ENCODE measurements at places on chromosomes 11 and 22. TPM values are rescaled to one million over a fixed set of nuclear protein-coding genes. Genes with fewer than 3 reads are reported as not detected.

CCDC188 gene
- total RNA-seq: not detected

GNG3 gene
- 1.0 TPM for total RNA-seq

LRRC56 gene
- total RNA-seq: 2.3 TPM

ANKK1 gene
- 1.3 TPM for total RNA-seq

- H3K4me3 ChIP-seq: no peak overlapping the region
- H3K27me3 ChIP-seq: no peaks in the 10 kb centered on the region
Measured at GRCh38 chr11:18317551-18317950, 4.4 kb downstream of the HPS5 start.

GRCh38 chr11:103364687-103365086 is 255.5 kb downstream of the DYNC2H1 start:
- DNase-seq: no peak
- H3K4me3 ChIP-seq: no peak overlapping the region
- no peak overlapping the region for H3K27ac ChIP-seq
- no peaks in the 10 kb centered on the region for H3K36me3 ChIP-seq
- H3K27me3 ChIP-seq: no peaks in the 10 kb centered on the region

- H3K4me3 ChIP-seq: peak overlapping the region; percentile 37
- H3K27me3 ChIP-seq: no peaks in the 10 kb centered on the region
- peak; percentile 77 for DNase-seq
- H3K4me1 ChIP-seq: peaks cover 39% of the 10 kb centered on the region
- peak overlapping the region; percentile 93 for H3K27ac ChIP-seq
Measured at GRCh38 chr11:102111011-102111786, 952 bp downstream of the YAP1 start.

DNA sequence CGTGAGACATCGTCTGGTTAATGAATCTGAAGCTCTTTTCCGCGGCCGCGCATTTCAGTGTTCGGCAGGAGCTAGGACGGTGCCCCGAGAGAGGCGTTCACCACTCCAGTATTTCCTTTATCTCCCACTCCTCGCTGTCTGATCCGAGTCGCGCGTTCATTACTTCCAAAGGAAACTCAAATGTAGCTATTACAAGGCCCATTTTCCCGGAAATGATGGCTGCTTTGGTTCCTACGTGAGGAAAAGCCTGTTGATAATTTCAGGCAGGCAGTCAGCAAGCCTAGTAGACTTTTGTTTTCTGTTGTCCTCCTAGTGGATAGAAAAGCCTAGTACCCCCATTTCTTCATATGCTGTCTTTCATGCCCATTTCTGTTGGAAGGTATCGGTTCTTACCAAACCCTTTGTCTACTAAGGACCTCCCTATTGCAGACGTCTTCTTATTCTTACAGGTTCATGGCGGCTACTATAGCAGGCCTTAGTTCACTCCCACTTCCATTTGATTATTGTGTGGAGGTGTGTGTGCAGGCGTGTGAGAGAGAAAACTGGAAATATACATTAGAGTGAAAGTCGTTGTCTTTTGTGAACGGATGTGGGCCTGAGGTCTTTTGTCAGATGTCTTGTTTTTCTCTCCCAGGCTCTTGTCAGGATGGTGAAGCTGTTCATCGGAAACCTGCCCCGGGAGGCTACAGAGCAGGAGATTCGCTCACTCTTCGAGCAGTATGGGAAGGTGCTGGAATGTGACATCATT is 737 bp downstream of the RBM4 start:
- peaks cover 58% of the 10 kb centered on the region for H3K4me1 ChIP-seq
- peak; percentile 35 for DNase-seq
- H3K27me3 ChIP-seq: no peaks in the 10 kb centered on the region
- peak overlapping the region; percentile 31 for H3K4me3 ChIP-seq

- peaks cover 8% of the 10 kb centered on the region for H3K4me1 ChIP-seq
- no peak overlapping the region for H3K4me3 ChIP-seq
- no peaks in the 10 kb centered on the region for H3K27me3 ChIP-seq
- H3K27ac ChIP-seq: no peak overlapping the region
- no peaks in the 10 kb centered on the region for H3K36me3 ChIP-seq
- no peak for DNase-seq
Measured at GRCh38 chr11:32918427-32918826, 25.8 kb downstream of the QSER1 start.

GRCh38 chr11:102546427-102546826 is 15.9 kb upstream of the MMP7 start:
- no peaks in the 10 kb centered on the region for H3K36me3 ChIP-seq
- H3K4me3 ChIP-seq: no peak overlapping the region
- DNase-seq: no peak
- no peaks in the 10 kb centered on the region for H3K4me1 ChIP-seq

DNA sequence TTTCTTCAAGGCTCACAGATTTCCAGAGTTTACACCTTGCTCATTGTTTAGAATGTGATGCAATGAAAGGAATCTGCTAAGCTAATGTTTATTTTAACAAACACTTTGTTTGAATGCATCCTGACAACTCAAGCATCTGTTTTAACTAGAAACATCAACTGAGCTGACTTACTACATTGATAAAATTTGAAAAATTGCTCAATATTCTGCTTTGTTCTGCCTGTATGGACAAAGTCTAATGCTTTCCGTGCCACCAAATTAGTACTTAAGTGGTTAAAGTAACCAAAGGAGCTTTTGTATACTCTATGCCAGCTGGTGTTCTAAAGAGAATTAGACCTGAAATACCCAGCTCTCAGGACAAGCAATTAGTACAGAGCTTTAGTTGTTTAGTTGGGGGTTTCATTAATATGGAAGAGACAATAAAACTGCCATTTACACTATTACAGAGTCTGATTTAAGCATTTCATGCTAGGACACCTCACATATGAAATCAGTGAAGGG is 105.2 kb downstream of the MAML2 start:
- peaks cover 24% of the 10 kb centered on the region for H3K4me1 ChIP-seq
- H3K27ac ChIP-seq: no peak overlapping the region
- H3K27me3 ChIP-seq: no peaks in the 10 kb centered on the region
- no peak overlapping the region for H3K4me3 ChIP-seq

DNA sequence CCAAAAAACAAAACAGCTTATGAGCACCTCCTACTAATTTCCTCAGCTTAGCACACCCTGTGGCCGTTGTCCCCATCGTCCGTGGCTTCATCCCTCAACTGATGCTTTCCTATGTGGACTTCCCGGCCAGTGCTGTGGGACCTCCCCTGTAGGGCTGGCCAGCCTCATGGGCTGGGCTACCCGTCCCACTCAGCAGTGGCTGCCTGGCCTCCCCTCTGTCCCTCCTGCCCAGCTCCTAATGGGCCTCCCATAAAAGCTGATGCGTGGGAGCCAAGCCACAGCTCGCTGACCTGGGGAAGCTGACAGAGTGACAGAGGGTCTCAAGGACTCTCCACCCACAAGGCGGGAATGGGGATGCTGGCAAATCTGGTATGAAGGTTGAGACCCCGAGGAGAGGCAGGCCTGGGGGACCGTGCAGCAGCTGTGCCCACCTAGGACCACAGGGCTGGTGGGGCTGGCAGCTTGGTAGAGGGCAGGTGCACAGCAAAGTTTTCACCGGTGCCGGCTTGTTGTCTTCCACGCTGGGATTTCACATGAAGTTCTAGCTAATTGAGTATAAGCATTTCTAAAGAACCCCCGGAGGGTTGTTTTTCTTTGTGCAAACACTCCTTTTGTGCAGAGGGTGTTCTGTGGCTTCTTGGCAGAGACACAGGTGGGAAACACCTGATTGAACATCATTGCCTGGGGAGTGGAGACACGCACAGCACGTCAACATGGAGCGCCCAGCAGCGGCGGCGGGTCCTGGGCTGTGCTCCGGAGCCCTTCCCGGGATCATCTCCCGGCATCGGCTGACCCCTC is 23.2 kb downstream of the TBX1 start:
- H3K27ac ChIP-seq: no peak overlapping the region
- peaks cover 5% of the 10 kb centered on the region for H3K27me3 ChIP-seq
- H3K36me3 ChIP-seq: no peaks in the 10 kb centered on the region
- no peak for DNase-seq
- H3K4me3 ChIP-seq: no peak overlapping the region

DNA sequence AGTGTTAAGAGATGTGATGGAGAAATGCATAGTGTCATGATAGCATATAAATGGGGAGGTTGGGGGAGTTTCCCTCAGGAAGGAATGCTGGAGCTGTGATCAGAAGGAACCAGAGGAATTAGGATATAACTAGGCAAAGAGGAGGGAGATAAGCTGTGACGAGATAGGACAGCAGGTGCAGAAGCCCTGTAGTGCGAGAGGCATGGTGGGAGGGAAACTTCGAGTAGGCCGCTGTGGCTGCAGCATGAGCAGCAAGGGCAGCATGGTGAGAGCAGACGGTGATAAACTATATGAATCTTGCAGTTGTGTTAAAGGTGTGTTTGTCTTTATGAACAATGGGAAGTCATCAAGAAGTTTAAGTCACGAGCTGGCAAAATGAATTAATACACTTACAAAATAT is 109.9 kb downstream of the EMSY start:
- no peak for DNase-seq
- no peaks in the 10 kb centered on the region for H3K36me3 ChIP-seq
- H3K27me3 ChIP-seq: no peaks in the 10 kb centered on the region
- no peaks in the 10 kb centered on the region for H3K4me1 ChIP-seq
- no peak overlapping the region for H3K4me3 ChIP-seq
- no peak overlapping the region for H3K27ac ChIP-seq

DNA sequence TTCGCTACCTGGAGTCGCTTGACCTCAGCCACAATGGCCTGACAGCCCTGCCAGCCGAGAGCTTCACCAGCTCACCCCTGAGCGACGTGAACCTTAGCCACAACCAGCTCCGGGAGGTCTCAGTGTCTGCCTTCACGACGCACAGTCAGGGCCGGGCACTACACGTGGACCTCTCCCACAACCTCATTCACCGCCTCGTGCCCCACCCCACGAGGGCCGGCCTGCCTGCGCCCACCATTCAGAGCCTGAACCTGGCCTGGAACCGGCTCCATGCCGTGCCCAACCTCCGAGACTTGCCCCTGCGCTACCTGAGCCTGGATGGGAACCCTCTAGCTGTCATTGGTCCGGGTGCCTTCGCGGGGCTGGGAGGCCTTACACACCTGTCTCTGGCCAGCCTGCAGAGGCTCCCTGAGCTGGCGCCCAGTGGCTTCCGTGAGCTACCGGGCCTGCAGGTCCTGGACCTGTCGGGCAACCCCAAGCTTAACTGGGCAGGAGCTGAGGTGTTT is 12.8 kb downstream of the TSKU start:
- no peak for DNase-seq
- no peaks in the 10 kb centered on the region for H3K27me3 ChIP-seq
- peaks cover 51% of the 10 kb centered on the region for H3K4me1 ChIP-seq
- H3K36me3 ChIP-seq: no peaks in the 10 kb centered on the region

DNA sequence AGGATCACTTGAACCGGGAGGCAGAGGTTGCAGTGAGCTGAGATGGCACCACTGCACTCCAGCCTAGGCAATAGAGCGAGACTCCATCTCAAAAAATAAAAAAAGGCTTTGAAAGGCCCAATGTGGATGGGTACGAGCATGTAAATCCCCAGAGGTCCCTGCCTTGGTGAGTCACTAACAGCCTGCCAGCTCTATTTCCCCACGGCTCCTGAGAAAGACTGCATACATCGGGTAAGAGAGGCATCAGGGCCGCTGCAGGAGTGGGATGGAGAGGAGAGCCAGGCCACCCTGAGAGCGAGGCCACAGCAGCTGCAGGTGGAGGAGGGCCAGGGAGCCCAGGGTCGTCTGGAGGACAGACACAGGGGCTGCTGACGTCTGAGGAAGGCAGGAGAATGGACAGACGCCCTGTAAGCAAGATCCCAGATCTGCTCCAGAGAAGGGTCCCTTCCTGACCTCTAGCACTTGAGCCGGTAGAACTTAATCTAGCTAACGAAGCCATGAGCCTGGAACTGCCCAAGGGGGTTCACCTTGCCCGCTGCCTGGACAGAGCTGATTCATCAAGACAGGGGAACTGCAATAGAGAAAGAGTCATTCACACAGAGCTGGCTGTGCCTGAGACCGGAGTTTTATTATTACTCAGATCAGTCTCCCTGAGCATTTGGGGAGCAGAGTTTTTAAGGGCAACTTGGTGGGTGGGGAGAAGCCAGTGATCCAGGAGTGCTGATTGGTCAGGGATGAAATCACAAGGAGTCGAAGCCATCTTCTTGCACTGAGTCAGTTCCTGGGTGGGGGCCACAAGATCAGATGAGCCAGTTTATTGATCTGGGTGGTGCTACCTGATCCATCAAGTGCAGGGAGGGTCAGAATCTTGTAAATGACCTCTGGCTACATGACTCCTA is 5.1 kb upstream of the KRTAP5-9 start:
- DNase-seq: no peak
- no peak overlapping the region for H3K4me3 ChIP-seq
- no peaks in the 10 kb centered on the region for H3K4me1 ChIP-seq
- H3K27ac ChIP-seq: no peak overlapping the region
- H3K27me3 ChIP-seq: no peaks in the 10 kb centered on the region
- no peaks in the 10 kb centered on the region for H3K36me3 ChIP-seq
